ENCODE measurements at places on chromosomes 3 and 15. TPM values are rescaled to one million over a fixed set of nuclear protein-coding genes. Genes with fewer than 3 reads are reported as not detected.

ZBTB20 gene
- 3.2 TPM for polyA plus RNA-seq

ANKUB1 gene
- not detected for polyA plus RNA-seq

PLIN1 gene
- polyA plus RNA-seq: 0.12 TPM

GNB4 gene
- 63.5 TPM for polyA plus RNA-seq

SKOR1 gene
- polyA plus RNA-seq: 0.23 TPM

CHL1 gene
- polyA plus RNA-seq: not detected

DNA sequence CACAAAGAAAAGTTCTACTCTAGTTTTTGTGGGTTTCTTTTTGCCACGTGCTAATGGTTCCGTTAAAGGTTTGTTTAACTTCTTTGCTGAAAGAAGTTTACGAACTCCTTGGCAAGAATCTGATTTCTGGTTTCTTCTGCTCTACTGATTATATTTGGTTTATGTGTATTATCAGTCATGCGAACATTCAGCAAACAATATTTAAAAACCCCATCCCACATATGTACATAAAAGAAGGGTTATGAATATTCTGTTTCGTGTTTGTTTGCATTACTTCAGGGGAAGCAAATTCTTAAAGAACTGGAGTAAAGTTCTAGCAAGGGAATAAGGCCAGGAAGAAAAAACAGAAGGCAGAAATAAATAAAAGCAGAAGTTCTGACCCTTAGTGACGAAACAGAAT is 9.8 kb downstream of the LARS2 start:
- DNase-seq: no peak

GRCh38 chr15:75532413-75533250 is 46.5 kb downstream of the PTPN9 start:
- peak; percentile 29 for DNase-seq

GRCh38 chr3:53182764-53183355 is 21.9 kb downstream of the PRKCD start:
- no peak for DNase-seq

- no peak for DNase-seq
Observed at GRCh38 chr15:78206326-78207109, 27.8 kb downstream of the ACSBG1 start.

DNA sequence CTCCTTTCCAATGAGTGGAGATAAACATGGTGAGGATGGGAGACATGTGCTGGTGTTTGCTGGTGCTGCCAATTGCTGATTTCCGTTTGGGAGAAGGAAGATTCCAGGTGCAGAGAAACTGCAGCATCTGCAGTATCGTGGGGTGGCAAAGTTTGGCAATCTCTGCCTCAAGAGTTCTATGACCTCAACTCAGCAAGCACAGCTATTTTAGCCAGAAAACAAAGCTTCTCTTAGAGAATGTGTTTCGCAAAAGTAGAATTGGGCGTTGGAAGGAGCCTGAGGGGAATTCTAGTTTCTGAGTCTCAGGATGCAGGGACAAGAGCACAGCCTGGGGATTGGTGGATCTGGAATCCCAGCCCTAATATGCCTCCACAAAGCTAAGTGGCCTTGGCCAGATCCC is 18.2 kb upstream of the SHC4 start:
- DNase-seq: no peak

- DNase-seq: peak; percentile 71
Observed at GRCh38 chr3:9396301-9396631, 1.1 kb upstream of the SETD5 start.

DNA sequence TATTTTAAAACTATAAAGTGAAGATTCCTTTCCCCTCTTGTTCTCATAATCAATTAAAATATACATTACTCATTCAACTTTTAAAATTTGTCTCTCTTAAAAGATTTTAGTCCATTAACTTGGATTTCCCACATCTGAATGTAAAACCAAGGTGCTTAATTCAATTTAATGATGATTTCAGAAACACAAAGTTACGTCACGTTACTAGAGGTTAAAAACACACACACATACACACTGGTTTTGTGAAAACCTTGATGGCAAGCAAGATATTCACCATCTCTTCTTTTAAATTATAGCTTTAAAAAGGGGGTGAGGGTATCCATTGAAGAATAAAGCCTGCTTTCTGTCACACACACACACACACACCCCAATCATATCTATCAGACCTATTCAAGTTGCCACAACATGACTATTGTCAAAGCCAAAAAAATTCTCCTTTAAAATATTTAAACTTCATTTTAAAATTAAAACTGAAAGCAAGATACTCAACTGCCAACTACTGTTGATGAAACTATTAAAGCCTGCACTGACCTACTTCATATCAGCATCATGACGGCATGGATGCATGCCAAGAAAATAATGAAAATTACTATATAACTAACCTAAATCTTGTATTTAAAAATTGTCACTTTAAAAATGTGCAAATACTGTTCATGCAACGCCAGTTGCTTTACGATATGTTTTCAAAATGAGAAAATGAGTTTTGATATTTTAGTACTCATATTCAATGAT is 2.1 kb downstream of the RFX7 start:
- no peak for DNase-seq

GRCh38 chr15:91526424-91526823 is 327.1 kb upstream of the SLCO3A1 start:
- no peak for DNase-seq

- DNase-seq: no peak
Observed at GRCh38 chr3:77195766-77196545, 156.1 kb downstream of the ROBO2 start.

DNA sequence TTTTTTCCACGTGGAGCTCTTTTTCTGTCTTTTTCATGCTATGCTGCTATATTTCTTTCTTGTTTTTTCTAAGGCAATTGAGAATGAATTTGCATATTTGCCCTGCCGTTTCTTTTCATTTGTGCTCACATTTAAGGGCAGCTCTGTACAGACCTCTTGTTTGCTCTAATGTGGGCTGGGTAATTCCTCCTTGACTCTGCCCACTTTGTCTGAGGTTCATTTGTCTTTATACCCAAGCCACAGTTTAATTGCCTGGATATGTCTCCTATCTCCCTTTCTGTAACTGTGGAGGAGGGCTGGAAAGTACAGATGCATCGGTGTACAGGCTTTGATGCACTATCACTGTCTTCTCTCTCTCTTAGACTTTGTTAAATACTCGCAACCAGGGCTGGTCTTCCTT is 195.9 kb downstream of the EPHB1 start:
- no peak for DNase-seq

DNA sequence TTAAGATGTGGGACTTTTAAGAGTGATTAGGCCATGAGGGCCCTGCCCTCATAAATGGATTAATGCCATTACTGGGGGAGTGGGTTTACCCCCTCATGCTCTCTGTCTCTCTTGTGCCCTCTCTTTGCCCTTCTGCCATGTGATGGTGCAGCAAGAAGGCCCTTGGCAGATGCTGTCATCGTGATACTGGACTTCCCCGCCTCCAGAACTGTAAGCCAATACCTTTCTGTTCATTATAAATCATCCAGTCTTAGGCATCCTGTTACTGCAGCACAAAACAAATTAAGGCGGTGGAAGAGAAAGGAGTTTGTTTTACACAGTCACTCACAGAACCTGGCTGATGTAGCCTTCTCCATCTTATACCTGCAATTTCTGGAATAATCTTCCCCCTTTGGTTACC is 360.3 kb upstream of the TBL1XR1 start:
- no peak for DNase-seq
